Transverse colon (tissue), 4 donors: ENCODE measurements at places on chromosomes 2 and 18. TPM values are rescaled to one million over a fixed set of nuclear protein-coding genes. Genes with fewer than 3 reads are reported as not detected.
A peak's percentile ranks its signal among the peaks of the same experiment; 100 is the strongest.

CDC42EP3 gene
- 20.6 TPM for total RNA-seq

TFCP2L1 gene
- total RNA-seq: 167 TPM

DNA sequence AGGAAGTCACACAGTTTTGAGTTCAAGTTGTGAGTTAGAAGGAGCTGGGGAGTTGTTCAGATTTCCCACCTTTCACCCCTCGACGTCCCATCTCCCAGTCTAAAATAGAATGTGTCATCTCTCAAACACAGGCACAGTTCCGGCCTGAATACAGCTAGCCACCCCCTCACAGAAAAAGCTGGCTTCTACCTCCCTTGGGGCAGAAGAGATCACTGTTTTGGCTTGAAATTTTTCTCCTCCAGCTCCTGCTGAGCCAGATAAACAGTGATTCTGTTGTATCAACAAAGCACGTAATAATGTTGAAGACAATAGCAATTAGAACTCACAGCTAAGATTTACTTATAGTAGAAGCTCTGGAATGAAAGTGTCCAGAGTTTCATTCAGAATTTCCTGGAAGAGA is 74.7 kb downstream of the KIAA2012 start:
- no peak for DNase-seq

- DNase-seq: peak; percentile 83
These were observed 132.7 kb downstream of the HDAC4 start for GRCh38 chr2:239268082-239268481.

DNA sequence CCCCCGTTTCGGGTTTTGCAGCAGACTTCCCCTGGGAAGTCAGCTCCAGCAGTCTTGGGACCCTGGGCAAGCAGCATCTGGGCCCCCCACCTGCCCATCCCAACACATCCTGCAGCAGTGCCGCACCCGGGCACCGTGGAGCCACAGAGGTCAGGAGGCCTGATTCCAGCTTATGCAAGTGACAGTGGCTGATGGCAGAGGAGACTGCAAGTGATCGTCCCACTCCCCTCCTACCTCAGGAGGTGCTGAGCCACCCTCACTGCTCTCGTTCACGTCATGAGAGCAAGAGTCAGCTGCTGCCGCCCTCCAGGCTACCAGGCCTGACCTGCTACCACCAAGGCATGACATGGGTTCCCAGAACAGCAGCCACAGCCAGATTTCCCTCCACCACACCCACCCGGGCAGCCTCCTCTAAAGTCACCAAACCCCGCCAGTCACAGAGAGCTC is 18.2 kb downstream of the COX7A2L start:
- DNase-seq: no peak

- DNase-seq: no peak
These were observed 23.9 kb downstream of the CTLA4 start for GRCh38 chr2:203891474-203891873.

DNA sequence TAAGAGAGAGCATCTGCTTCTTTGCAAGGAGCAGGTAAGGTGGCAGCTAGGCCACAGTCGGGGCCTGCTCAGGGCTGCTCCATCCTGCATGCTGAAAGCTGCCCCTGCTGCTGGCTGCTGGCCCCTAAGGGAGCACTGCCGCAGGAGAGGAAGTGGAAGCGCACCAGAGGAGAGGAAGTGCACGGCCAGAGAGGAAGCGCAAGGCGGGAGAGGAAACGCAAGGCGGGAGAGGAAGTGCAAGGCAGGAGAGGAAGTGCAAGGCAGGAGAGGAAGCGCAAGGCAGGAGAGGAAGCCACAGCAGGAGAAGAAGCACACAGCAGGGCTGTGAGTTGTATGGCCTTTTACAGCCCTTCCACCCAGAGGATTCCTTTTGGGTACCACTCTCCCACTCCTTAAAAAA is 539.0 kb upstream of the TNP1 start:
- no peak for DNase-seq

- no peak for DNase-seq
These were observed 8.9 kb downstream of the ASIC4 start for GRCh38 chr2:219523031-219523671.
